ENCODE measurements at places on chromosomes 5 and 9.
A peak's percentile ranks its signal among the peaks of the same experiment; 100 is the strongest.

DNA sequence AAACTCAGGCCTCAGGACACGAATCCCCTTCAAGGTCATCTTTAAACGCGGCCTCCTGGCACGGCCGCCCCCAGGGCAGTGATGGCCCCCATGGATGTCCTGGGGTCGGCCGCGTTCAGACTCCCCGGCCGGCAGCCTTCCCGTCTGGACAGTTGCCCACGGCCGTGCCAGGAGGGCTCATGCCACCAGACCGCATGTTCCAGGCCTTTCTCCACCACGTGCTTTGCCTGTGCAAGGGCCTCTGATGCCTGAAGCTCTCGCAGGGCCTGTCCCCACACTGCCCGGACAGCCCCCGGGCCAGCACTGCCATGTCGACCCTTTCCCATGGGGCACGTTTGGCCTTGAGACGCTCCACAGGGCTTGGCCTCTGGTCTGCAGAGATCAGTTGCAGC lies 34.6 kb downstream of the SLC9A3 start:
- DNase-seq: no peak

DNA sequence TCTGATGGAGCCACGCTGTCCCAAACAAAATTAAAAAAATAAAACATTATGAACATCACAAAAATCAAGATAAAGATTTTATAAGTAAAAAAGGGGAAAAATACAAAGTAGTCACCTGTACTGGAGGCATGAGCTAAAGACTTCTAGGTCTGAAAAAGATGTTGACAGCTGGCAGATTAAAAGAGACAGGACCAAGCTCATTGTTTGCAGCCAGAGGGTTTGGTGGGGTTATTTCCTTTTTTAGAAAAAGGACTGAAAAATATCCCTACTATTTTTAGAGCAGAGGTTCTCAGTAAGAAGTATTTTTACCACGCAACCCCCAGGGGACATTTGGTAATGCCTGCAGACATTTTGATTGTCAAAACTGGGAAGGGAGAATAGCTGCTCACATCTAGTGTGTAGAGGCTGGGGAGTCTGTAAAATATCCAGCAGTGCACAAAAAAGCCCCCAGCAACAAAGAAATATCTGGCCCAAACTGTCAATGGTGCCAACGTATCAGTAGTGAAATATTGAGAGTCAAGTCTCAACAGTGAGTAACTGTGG lies 353.4 kb downstream of the TLE1 start:
- no peak for DNase-seq

GRCh38 chr9:68709291-68710110 lies 4.5 kb downstream of the PIP5K1B start:
- no peak for DNase-seq

GRCh38 chr9:121773286-121773953 lies 122.0 kb downstream of the DAB2IP start:
- DNase-seq: no peak

- DNase-seq: no peak
Measured at GRCh38 chr5:32584646-32585045, 711 bp upstream of the SUB1 start.

- no peak for DNase-seq
Measured at GRCh38 chr5:77396017-77396416, 96.1 kb downstream of the WDR41 start.

- no peak for DNase-seq
Measured at GRCh38 chr5:11104210-11104609, 343.2 kb upstream of the DAP start.

DNA sequence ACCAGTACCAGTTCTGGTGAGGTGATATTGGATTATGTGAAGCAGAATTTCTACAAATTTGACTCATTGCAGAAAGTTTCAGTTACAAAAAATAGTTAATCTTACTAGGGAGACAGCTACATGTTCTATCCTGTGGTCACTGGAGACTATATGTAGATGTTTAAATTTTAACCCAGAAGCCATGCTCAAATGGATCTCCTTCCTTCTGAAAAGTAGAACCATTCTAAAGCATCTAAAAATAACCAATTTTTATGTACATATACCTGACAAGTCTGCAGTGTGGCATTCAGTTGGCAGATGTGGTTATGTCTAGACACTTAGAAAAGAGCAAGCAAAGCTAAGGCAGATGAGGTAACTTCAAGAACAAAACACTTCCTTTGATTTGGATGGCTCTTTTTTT lies 65.5 kb upstream of the POU4F3 start:
- DNase-seq: no peak

DNA sequence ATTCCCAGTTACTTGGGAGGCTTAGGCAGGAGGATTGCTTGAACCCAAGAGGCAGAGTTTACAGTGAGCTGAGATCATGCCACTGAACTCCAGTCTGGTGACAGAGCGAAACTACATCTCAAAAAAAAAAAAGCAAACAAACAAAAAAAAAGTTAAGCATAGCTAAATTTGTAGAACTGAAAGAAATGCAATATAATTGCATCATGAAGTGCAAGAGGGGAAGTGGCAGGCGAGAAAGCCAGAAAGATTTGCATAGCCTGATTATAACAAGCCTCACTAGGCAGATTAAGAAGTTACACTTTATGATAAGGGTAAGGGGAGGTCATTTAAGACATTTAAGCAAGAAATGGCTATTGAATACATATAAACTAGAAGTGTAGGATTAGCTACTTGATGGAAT lies 187.1 kb downstream of the EDIL3 start:
- DNase-seq: no peak

- DNase-seq: peak; percentile 45
Measured at GRCh38 chr5:118115791-118116190, 872.6 kb downstream of the DTWD2 start.

- no peak for DNase-seq
Measured at GRCh38 chr9:135254176-135255032, 166.9 kb downstream of the OLFM1 start.

- DNase-seq: no peak
Measured at GRCh38 chr5:17004441-17005106, 68.5 kb upstream of the MYO10 start.

GRCh38 chr5:143758015-143758414 lies 53.9 kb upstream of the HMHB1 start:
- no peak for DNase-seq

GRCh38 chr5:171957591-171958251 lies 48.7 kb downstream of the FBXW11 start:
- no peak for DNase-seq

GRCh38 chr5:66643387-66643786 lies 47.2 kb downstream of the MAST4 start:
- no peak for DNase-seq

DNA sequence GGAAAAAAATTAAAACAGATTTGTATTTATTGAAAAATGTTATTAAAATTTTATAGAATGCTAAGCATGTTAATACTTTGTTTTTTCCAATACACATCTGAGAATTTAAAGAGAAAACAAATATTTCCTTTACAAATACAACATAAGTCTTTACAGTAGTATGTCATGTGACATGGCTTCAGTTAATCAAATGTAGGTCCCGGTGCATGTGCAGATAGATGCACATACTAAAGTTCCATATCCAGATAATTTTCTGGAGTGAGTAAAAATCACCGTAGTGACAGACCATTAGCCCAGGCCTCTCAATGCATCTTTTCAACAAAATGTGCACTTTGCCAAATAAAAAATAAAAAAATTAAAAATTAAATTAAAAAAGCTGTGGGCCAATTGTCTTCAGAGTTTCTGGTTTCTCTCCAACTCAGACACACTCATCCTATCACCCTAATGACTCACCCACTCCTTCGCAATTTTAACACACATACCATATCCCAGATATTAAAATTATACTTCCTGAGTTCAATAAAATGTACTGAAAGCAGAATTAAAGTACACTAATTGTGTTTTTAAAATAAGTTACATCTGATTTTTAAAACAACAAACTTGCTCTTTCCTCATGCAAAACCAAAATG lies 508.1 kb downstream of the NR2F1-AS1 start:
- peak; percentile 10 for DNase-seq

- no peak for DNase-seq
Measured at GRCh38 chr9:137972355-137972987, 94.9 kb downstream of the CACNA1B start.

- DNase-seq: no peak
Measured at GRCh38 chr5:56010431-56010830, 15.7 kb upstream of the IL6ST start.

GRCh38 chr5:90606539-90606938 lies 47.9 kb downstream of the ADGRV1 start:
- no peak for DNase-seq

GRCh38 chr5:135440916-135441315 lies 6.2 kb downstream of the DCANP1 start:
- DNase-seq: no peak

DNA sequence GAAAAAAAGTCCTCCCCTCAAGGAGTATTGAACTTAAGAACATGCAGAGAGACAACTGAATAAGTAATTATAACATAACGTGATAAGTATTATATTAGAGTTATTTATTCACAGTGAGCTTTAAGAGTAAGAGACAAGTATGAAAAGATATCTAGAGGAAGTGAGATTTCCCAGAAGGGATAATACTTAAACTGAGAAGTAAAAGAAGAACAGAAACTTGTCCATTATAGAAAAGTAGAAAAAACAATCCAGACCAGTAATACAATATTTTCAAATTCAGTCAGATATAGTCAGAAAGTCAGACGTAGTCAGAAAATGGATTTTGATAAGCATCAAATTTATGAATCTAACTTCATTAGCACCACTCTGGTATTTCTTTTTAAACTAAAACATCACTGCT lies 613.0 kb upstream of the CCNG1 start:
- DNase-seq: no peak

DNA sequence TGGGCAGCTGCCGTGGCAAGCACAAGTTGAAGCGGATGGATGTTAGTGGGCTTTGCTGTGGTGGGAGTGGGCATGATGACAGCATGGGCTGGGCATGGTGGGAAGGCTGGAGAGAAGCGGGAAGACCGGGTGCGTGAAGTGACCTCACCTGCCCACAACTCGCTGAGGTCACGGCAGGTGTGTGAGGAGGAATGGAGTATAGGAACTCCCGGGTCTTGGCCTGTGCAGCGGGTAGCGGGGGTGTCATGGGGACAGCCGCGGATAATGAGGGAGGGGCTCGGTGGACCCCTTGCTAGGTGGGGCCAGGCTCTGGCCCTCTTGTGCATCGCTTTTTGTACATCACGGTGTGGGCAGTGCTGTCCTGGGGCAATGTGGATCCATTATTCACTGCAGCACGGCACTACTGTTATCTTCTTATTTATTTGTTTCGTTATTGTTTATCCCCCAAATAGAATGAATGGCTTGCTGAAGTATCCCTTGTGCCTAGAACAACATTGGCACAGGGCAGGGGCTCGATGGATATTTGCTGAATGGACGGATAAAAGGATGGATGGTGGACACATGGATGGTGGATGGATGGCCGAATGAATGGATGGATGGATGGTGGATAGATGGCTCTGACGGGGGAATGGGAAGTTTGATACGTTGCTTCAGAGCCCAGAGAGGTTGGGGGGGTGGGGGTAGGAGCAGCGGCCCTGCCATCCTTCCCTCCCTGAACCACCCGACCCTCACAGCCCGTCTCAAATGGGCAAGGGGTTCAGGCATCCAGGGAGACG lies 14.6 kb downstream of the PROP1 start:
- DNase-seq: no peak

DNA sequence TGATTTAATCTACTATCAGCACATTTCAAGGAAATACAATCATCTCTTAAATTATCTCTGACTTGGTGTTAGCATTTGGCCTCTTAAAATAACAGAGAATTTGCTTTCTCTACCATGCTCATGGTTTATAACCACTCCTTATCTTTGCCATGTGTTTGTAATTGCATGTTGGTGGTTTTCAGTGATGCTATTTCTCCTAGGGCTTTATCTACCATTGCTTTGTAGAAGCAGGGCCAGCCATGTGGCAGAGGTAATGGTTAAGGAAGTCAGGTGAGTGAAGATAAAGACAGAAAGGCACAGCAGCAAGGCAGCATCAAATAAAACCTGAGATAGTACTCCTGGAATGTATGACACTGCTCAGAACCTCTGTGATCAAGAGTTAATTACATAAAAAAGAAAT lies 206.2 kb downstream of the FER start:
- DNase-seq: no peak

GRCh38 chr5:36683821-36684434 lies 77.5 kb downstream of the SLC1A3 start:
- peak; percentile 86 for DNase-seq

GRCh38 chr9:133205996-133206931 lies 2.8 kb downstream of the OBP2B start:
- DNase-seq: no peak

DNA sequence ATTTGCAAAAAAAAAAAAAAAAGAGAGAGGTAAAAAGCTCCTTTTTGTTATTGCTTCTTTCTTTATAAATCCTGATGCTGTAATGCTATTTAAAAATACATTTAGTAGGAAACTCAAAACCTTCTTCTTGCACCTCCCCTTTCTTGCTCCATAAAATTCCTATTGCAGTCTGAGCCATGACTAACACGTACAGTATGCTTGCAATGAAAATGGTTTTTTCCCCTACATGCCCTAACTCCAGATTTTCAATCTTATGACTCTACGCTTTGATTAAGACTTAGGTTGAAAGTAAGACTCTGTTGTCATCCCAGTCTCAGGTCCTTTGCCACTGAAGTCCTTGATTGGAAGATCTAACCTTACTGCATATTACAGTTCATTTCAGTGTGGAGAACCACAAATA lies 23.9 kb downstream of the FGF10 start:
- DNase-seq: peak; percentile 15

DNA sequence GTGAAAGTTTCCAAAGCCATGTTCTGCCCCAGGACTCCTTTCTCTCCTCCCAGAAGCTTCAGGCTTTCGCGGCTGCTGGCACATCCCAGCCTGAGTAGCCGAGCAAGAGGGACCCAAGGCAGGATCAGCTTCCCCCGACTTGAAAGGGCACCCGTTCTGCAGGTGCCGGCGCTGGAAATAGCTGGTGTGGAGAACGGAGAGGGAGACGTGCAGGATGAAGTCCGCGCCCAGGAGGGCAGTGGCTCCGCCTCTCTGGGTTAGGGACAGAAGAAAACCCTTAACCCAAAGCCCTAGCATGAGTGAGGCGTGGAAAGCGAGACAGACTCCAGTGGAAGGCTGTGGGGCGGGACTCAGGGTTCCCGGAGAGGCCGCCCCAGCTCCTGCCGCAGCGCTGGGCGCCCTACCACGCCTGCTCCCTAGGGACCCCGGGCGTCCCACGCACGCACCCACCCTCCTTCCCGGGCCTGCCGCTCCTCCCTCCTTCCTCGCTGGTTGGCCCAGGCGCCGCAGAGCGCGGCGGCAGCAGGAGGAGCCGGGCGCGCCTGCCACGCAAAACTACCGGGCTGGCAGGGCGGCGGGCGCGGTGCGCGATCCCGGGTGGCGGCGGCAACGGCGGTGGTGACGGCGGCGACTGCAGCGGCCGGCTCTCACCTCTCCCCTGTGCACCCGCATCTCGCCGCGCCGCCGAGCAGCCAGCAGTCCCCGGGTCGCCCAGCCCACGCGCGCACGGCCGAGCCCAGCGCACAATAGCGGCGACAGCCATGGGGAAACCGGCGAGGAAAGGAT lies at the start of gene SLC1A1:
SLC1A1 (plus strand) TSS at position 550 of the 786 bp plus-strand sequence; CDS start at position 762, 212 bp downstream.
- DNase-seq: no peak

GRCh38 chr5:88666761-88667495 lies 216.1 kb downstream of the MEF2C start:
- DNase-seq: no peak

DNA sequence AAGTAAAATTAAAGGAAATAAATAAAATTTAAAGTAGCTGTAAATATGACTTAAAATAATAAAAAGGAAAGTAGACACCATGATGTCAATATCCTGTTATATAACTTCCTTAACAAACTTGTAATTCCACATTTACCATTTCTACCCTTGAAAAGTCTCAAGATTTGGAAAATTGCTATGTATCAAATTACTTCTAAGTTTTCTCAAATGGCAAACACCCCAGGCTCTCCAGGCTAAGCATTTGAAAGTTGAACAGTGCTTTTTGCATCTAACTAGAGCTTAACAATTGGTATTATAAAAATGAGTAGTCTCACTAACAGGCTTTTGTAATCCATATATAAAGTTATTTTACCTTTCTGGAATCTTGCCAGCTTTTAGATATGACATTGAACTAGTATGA lies 41.5 kb upstream of the MACIR start:
- DNase-seq: no peak
